Inflammatory macrophage (primary cell): ENCODE measurements at places on chromosomes 7 and 10.
A peak's percentile ranks its signal among the peaks of the same experiment; 100 is the strongest.

- no peak for DNase-seq
Measured at GRCh38 chr7:64643566-64643965, 22.4 kb upstream of the ZNF107 start.

- DNase-seq: peak; percentile 27
Measured at GRCh38 chr7:82729172-82730030, 285.8 kb upstream of the CACNA2D1 start.

GRCh38 chr10:119535837-119536507 lies 6.5 kb downstream of the RGS10 start:
- no peak for DNase-seq

DNA sequence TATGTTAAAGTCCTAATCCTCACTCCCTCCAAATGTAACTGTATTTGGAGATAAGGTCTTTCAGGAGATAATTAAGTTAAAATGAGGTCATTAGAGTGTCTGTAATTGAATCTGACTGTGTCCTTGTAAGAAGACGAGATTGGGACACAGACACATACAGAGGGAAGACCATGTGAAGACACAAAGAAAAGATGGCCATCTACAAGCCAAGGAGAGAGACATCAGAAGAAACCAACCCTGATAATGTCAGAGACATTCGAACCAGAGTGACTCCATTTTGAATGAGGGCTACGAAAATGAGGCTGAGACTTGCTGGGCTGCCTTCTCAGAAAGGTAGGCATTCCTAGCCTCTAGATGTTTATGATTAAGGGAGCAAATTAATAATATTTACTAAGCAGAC lies 542 bp upstream of the SAMD9L start:
- no peak for DNase-seq

GRCh38 chr7:157139810-157140510 lies 1.2 kb downstream of the UBE3C start:
- no peak for DNase-seq

DNA sequence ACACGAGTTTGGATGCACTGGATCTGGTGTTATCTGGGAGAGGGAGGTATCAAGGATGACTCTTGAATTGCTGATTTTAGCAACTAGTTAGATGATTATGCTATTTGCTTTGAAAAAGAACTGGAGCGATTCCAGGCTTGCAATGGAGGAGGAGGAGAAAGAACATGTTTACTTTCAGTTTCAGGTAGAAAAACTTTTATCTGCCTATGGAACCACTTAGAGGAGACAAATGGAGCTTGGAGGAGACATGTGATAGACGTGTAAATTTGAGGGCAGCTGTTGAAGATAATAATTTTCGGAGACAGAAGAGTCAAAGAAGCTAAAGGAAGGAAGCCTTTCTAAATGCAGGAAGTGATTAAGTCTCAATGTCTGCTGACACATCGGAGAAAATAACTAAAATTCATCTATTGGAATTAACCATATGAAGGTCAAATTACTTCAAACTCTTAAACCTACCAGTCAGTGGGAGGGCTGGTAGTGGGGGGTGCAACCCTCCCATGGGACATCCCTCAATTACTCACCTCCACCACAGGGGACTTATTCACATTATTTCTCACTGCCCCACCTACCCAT lies 56.4 kb upstream of the GNAI1 start:
- no peak for DNase-seq

- DNase-seq: no peak
Measured at GRCh38 chr10:27723436-27723835, 22.2 kb downstream of the MKX start.

GRCh38 chr7:26084418-26084817 lies 67.6 kb upstream of the NFE2L3 start:
- DNase-seq: no peak

- DNase-seq: no peak
Measured at GRCh38 chr7:100722480-100723212, 2.4 kb downstream of the EPO start.

GRCh38 chr10:4127518-4128315 lies 342.7 kb upstream of the KLF6 start:
- peak; percentile 89 for DNase-seq

DNA sequence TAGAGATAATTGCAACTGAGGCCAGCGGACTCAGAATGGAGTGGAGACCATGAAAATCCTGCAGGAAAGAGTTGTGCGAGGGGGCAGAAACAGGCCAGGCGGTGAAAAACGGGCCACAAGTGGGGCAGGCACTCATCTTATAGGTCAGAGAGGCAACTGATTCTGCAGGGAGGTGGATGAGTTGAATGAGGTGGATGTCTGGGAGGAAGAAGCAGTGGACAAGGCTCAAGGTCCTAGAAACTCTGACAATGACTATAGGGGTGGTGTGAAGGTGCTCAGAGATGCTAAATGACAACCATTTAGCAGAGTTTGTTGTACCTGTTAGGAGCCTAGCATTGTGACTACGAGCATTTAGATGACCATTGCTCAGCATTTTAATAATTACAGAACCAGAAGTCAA lies 33.6 kb downstream of the MBL2 start:
- DNase-seq: no peak

- DNase-seq: no peak
Measured at GRCh38 chr7:115221456-115221855, 299.6 kb downstream of the MDFIC start.

DNA sequence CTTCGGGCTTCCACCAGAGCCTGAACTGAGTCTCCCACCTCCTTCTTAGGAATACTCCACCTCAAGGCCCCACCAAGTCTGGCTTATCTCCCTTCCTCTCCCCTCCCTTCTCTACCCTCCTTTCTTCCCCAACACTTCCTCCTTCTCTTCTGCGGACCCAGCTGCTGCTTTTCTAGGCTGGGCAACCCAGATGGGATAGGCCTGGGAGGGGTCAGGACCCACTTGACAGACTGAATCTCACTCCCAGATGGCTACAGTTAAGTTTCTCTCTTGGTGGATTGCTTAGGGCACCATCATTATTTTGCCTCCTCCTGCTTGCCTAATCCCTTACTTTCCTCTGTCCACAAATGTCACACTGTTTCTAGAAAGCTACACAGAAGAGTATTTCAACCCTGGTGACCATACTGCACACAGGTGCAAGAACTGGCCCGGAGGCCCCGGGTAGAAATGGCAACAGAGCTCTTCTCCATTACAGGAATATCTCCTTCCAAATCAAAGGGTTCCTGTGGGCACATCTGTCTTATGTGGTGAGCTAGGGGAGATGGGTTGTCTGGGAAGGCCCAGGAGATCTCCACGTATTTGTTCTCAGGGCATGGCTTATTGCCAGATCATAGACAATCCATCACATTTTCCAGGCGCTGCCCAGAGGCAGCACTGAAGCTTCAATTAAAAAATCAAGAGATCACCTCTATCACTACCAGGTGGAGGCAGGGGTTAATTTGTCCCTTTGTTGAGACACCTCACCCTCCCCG lies 5.1 kb upstream of the HOXA11 start:
- DNase-seq: no peak

- no peak for DNase-seq
Measured at GRCh38 chr7:41756650-41757182, 53.8 kb upstream of the INHBA start.

GRCh38 chr10:119409906-119410305 lies 132.6 kb downstream of the RGS10 start:
- DNase-seq: no peak

DNA sequence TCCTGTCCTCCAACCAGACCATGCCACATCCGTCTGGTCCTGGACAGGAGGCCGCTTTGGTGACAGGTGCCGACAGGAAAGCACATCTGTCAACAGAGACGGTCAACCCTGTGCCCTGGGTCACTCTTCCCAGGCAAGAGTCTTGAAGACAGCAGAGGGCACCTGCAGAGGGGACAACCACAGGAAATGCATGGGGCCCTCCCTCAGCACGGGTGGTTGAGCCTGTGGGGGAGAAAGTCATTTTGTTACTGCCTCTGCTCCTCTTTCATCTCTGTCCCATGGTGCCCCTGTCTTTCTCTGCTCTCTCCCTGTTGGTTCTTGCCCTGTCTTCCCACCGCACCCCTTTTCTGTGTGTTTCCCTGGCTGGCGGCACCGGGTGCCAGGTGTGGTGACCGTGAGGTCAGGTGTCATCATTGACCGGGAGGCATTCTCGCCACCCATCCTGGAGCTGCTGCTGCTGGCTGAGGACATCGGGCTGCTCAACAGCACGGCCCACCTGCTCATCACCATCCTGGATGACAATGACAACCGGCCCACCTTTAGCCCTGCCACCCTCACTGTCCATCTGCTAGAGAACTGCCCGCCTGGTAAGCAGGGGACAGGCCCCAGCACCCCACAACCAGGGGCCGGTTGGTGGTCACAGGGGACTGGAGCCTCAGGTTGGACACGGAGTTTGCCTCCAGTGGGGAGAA lies 17.6 kb upstream of the VSIR start:
- DNase-seq: no peak

GRCh38 chr10:70512149-70512639 lies 33.6 kb downstream of the PALD1 start:
- DNase-seq: no peak

- no peak for DNase-seq
Measured at GRCh38 chr7:128168667-128169210, 72.3 kb upstream of the LEP start.

DNA sequence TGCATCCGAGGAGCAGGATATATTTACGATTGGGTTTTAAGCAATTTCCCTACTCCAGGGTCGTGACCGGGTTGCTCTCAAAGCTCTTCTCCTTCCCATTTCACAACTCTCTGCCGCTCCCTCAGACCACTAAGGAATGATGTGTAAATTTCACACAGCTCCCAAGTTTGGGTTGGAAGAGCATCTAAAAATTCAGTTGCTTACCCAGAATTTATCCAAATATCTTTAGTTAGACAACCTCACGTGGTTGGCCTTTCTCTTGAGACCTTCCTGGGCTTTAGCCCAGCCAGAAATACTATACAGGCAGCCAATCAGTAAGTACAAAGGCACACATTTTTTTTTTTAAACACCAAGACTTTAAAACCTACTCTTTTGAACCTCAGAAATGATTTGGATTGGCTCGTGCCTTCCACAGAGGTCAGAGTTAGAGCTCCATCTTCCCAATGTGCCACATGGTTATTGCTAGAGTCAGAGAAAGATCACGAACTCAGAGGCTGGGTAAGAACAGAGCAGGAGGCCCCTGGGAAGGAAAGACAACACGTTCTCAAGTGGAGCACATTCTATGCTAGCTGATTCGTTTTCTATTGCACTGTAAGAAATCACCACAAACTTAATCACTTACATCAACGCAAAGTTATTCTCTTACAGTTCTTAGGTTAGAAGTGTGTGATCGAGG lies 335.4 kb upstream of the MGMT start:
- DNase-seq: no peak

- peak; percentile 74 for DNase-seq
Measured at GRCh38 chr10:113442336-113442735, 110.5 kb upstream of the HABP2 start.

DNA sequence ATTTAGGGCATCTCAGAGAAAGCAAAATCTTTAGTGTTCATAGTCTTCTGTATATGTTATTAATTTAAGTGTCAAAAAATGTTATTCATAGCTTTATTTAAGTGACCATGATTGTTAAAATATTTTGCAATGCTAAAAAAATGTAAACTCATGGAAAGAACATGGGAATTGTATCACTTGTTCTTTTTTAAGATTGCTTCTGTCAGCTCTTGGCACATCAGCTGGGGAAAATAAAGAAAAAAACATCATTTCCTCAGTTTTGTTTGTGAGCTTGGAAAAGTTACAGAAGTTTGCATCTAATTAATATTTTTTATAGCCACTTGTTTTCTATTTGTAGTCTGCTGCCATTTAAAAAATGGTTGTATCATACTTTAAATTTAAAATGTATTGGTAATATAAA lies 285.9 kb upstream of the CSTF2T start:
- DNase-seq: no peak

GRCh38 chr7:134774119-134774518 lies 5.3 kb upstream of the CALD1 start:
- DNase-seq: no peak

GRCh38 chr7:114026486-114027089 lies 107.8 kb upstream of the PPP1R3A start:
- DNase-seq: peak; percentile 89

DNA sequence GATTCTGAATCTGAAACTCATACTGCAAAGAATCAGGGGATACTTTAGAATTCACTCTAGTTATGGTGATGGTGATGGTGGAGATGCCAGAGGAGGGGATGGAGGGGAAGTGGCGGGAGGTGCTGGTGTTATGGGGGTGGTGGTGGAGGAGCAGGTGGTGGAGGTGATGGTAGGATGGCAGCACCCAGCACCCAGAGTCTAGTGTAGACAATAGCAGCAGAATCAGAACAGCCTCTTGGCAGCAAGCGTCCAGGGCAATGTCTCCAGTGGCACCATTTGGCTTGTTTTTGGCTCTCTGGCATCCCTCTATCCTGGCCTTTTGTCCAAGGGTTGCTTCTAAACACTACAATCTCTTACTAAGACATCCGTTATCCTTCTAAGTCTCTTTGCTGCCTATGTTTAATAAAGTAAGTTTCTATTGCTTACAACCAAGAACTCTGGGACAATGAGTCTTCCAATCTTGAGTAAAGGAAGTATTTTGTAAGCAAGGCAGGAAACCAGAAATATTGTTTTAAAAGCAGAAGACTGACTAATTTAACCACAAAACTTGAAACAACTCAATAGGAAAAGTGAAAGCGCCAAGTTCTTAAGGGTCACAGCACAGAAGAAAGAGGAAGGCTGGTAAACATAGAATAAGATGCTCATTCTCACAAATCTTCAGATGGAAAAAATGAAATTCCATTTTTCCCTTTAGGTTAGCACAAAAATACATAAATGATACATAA lies 42.4 kb upstream of the GDF10 start:
- DNase-seq: peak; percentile 88

GRCh38 chr7:134449680-134450079 lies 9.2 kb downstream of the AKR1B1 start:
- no peak for DNase-seq

DNA sequence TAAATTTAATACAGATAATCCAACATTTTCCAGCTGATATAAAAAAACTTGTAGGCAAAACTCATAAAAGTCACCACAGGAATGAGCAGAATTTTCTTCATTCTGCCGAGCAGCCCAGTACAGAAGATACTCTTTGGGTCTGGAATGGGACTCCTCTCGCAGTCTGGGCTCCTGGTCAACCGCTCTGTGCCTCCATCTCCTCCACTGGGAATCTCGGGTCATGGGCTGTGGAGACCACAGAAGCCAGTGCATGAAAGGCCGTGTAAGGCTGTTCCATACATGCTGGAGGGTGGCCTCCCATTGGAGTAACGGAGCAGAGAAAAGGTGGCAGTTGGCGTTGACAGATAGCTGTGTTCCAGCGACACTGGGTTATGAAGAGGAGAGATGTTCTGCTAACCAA lies 616.4 kb upstream of the MGMT start:
- DNase-seq: no peak

- peak; percentile 97 for DNase-seq
Measured at GRCh38 chr7:65373608-65374351, at the start of gene ZNF92. TSS of gene ZNF92 (plus strand) at chr7:65373855. CDS start at chr7:65373998, 143 bp downstream.

- no peak for DNase-seq
Measured at GRCh38 chr10:116646502-116646901, 25.7 kb downstream of the PNLIPRP2 start.

- no peak for DNase-seq
Measured at GRCh38 chr7:148020679-148021078, 569.9 kb upstream of the C7orf33 start.

DNA sequence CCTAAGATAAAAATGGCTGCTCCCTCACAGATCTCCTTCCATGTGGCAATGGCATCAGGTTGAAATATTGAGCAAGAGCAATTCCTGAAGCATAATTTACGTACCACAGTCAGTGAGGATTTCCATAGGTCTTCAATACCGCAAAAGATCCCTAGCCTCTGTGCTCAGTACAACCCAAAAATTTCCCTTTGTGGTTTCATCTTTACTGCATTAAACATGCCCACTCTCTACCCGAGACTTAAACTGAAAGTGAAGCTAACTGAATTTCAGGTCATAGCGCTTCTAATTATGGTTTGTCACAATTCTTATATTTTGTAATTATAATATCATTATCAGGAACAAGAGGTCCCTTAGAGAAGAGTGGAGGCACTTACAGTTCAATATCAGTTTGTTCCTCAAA lies 1071.1 kb downstream of the XPNPEP1 start:
- DNase-seq: no peak
